ENCODE measurements at places on chromosomes 2 and 18.

GRCh38 chr2:230447036-230447435 lies 31.0 kb downstream of the SP100 start:
- no peak for DNase-seq

DNA sequence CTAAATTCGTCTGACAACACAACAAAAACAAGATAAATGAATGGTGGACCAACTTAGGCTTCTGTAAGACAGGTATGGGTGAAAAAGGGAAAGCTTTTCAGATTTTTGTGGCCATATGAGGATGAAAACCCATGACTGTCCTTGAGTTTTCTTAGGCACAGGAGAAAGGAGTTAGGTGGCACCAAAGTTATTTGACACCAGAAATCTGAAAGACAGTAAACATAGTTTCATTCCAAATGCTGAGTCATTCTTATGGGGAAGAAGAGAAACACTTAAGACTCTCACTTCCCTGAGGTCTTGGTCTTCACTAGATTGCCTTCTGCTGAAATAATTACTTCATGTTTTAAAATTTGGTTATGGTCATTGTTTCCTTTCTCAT lies 5.2 kb upstream of the GPD2 start:
- DNase-seq = no peak

DNA sequence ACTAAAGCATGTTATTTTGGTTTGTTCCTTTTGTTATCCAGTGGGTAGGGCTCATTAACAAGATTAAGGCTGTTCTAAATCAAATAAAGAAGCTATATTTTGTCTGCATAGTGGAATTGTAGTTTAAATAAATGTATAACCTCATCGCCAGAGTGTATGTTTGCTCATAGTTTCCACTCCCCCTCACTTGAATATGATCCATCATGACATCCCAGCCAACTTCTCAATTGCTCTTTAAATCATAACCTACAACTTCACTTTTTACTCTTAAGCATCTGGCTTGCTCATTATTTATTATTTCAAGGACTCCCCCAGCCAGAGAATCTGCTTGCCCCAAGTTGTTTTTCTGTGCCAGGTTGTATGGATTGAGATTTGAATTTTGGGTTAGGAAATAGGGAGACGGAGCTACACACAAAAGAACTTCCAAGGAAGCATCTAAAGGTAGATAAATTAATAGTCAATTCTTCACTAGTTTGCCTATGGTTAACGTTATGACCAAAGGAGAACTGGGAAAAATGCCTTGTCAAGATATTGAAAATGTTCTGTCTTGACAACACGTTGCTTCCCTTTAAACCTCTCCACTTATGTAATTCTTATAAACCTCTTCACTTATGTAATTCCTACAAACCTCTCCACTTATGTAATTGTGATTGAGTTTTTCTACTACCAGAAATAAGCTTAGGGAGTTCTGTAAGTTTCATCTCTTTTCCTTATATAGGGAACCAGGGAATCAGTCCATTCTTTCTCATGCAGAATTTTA lies 55.4 kb upstream of the UPP2 start:
- no peak for DNase-seq

DNA sequence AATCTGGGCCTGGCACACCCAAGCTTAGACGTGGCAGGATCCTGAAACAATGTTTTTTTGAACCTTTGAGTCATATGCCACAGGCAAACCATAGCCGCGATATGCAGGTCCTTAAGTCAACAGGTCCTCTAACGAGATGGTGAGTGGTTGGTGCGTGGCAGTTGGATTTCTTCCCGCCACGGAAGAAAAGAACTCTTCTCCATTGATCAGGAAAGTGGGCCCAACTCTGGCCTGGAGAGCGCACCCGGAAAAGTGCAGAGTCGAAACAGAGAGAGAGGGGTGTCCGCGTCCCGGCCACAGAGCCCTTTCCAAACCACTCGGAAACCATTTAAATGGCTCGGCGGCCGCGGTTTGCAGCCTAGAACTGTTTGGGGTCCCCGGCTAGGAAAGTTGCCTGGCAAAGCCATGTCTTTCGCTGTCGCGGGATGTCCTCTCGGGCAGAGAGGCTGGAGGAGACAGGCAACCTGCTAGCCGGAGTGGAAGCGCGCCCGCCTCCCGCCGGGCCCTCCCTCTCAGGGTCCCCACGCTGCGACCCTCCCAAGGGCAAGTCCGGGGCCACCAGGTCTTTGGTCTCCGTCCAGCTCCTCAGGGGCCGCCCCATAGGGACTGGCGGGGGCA lies 777 bp downstream of the GALNT3 start:
- no peak for DNase-seq

DNA sequence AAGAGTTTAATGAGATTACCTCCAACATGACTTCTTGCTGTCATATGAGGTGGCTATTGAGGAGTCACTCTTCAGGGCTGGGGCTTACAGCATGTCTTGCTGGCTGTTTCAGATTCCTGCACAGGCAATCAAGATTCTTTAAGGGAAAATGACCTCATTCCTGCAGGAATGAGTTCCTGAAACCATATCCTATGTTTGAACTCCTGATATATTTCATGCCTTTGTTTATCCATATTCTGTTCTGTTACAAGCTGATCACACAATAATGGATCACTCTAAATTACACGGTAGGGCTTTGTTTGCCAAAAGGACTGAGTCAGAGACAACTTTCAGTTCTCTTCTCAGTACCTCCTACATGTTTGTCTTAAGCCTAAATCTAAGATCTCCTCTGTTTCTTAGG lies 879.8 kb upstream of the PIK3C3 start:
- DNase-seq = no peak

GRCh38 chr2:236171181-236171679 lies 3.0 kb upstream of the GBX2 start:
- DNase-seq = no peak
